ENCODE measurements at places on chromosomes 4 and X.

- DNase-seq = no peak
Observed at GRCh38 chrX:119003462-119003861, 29.0 kb downstream of the LONRF3 start.

DNA sequence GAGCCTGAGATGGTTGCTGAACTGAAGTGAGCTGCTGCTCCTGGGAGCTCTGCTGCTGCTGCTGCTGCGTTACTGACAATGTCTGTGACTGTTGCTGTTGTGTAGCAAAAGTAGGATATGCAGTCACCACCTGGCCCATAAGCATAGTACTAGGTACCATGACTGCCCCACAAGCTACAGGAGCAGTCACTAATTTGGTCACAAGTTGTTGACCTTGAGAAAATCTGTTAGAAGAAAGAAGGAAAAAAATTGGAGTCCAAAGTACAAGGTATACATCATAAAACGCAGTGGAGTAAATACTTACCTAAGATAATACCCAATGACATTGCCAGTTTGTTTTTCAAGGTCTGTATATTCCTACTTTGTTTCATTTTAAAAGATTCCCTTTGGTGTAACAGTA, 42.6 kb downstream of the TMEM165 start:
- no peak for DNase-seq

DNA sequence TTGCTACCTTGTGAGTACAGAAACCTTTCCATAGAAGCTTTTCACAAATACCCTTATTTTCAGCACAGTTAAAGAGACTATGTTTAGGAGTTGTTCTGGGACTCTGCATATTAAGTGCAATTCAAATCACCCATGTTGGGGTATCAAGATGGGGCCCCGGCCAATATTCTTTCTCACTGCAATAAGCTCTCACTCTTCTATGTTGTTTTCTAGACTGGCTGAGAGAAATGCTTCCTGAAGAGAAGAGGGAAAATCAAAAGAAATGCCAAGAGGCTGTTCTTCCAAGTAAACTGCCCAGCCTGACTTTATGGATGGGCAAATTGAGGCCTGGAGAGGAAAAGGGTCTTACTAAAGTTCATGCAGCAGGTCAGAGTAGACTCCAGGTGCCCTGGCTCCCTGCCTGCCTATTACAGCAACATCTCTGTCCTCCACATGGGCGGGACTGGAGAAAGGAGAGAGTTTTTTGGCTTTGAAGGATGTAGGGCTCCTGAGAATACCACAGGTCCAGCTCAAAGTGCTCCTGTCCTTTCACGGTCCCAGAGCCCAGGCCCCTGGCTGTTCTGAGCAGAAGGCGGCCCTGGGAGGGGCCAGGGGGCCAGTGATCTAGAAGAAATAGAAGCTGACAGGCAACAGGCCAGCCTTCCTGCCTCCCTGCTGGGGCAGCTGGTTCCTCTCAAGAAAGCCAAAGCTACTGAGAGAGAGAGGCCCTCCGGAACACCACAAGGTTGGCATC, 745 bp upstream of the IQSEC2 start:
- DNase-seq = no peak

DNA sequence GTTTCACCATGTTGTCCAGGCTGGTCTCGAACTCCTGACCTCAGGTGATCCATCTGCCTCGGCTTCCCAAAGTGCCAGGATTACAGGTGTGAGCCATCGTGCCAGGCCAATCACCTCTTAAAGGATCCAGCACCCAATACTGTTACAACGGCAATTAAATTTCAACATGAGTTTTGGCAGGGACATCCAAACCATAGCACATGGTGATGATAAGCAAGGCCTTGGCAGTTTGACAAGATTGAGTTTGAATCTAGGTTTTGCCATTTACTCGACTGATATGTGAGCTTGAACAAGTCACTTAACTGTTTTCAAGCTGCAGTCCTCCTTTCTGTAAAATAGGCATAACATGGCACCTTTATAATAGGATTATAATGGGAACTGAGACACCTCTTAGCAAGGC, 84.1 kb downstream of the GPR82 start:
- no peak for DNase-seq

DNA sequence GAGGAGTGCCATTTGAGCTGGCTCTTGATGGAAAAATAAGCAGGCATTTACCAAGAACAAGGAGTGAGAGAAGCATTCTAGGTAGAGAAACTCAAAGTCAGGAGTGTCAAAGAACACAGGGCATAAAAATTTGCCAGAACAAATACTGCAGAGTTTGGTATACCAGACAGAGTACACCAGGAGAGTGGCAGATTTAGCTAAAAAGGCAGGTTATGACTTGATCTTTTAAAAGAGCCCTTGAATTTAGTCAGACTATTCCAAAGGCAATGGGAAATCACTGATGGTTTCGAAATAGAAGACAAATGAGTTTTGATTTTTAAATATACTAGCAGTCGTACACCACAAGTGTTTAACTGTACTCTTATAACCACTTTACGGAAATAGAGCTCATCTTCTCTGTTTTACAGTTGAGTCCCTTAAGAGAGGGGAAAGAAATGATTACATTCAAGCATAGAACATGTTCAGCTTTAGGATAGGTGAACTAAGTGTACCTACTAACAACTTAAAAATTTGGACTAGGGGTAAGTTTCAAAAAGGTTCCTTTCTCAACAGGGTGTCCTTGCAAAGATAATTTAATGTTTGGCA, 10.2 kb downstream of the UBE2D3 start:
- DNase-seq = no peak

DNA sequence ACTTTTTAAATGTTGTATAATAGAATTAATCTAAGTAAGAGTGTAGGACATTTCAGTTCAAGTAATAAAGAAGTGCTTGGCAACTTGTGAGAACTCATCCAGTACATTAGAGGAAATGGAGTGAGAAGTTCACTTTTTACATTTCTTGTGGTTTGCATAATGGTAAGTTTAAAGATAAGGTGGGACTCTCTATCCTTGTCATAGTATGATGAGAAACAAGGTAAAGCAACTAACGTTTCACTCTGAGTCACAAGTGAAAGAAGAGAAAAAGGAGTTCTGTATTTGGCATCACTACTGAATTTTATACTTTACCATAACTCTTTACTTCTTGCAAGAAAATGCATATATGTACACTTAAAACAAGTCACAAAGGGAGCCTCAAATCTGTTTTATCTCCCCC, 219.4 kb downstream of the SLC4A4 start:
- DNase-seq = no peak

GRCh38 chr4:156751486-156751885, 220.1 kb downstream of the PDGFC start:
- DNase-seq = no peak

GRCh38 chrX:6645216-6645615, 110.3 kb upstream of the VCX3A start:
- no peak for DNase-seq

GRCh38 chrX:43166874-43167273, 388.9 kb upstream of the PPP1R2C start:
- DNase-seq = no peak

- DNase-seq = no peak
Observed at GRCh38 chrX:120446498-120446897, 22.6 kb downstream of the LAMP2 start.

DNA sequence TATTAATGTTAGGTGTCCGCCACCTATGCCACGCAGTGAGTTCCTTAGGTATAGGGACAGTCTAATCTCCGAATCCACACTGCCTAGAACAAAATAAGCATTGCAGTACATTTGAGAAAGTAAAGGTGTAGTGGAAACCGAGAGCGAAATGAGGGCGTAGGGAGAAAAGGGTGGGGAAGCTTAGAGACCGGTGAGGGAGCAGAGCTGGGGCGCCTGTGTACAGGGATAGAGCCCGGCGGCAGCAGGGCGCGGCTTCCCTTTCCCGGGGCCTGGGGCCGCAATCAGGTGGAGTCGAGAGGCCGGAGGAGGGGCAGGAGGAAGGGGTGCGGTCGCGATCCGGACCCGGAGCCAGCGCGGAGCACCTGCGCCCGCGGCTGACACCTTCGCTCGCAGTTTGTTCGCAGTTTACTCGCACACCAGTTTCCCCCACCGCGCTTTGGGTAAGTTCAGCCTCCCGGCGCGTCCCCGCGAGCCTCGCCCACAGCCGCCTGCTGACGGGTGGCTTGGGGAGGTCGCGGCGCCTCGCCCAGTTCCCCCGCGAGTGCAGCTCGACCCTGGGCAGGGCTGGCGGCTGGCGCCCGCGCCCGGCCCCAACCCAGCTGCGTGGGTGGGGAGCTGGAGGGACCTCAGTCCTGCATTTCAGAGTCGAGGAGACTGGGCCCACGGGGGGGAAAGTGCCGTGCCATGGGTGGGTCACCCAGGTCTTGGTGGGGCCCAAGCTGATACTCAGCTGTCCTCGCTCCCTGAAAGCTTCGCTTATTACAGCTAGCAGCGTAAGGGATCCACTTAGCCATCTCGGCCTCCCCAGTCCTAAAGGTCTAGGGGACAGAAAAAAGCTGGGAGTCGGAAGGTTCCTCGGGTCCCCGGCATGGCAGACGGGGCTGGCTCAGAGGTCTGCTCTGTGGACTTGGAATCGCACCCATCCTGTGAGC, at the start of gene ANXA3:
Gene ANXA3, plus strand, starts transcription at position 351 of the 932 bp plus-strand sequence. CDS start 2,704 bp downstream, outside the sequence.
- DNase-seq = peak; percentile 25

DNA sequence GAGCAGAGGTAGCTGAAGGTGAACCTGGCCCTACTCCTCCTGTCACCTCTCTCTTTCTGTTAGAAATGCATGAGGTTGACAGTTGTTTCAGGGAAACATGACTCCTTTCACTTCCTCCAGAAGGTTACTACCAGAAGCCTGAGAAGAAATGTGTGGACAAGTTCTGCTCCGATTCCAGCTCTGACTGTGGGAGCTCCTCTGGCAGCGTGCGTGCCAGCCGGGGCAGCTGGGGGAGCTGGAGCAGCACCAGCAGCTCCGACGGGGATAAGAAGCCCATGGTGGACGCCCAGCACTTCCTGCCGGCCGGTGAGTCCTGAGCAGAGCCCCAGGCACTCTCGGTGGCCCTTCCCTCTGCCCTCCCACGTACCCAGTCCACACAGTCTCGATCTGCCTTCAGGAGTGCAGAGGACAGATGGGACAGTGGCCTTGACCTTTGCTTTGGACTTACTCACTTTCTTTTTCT, 61.3 kb upstream of the TLR2 start:
- no peak for DNase-seq

DNA sequence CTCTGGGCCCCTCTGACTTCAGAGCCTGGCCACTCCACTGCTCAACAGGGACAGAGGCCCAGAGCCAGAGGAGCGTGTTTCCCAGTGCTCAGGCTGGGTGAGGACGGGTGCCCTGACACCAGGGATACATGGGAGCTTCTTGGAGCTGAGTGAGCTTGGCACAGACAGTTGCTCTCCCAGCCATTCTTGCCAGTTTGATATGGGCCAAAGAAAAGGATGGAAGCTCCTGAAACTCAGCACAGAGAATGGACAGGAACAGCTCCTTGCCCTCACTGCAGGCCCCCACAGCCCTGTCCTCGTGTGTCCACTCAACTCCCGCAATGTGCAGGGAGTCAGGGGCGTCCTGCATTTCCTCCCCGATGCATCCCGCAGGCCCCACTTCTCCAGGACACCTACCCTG, 38.8 kb downstream of the NSG1 start:
- no peak for DNase-seq

GRCh38 chr4:179836179-179837075, 2394.2 kb upstream of the AGA start:
- DNase-seq = no peak

- DNase-seq = no peak
Observed at GRCh38 chrX:47632666-47633065, 2.9 kb upstream of the CFP start.

- DNase-seq = peak; percentile 70
Observed at GRCh38 chr4:25993395-25994185, 79.6 kb downstream of the SMIM20 start.

GRCh38 chrX:17464194-17464593, 89.2 kb downstream of the NHS start:
- DNase-seq = no peak

DNA sequence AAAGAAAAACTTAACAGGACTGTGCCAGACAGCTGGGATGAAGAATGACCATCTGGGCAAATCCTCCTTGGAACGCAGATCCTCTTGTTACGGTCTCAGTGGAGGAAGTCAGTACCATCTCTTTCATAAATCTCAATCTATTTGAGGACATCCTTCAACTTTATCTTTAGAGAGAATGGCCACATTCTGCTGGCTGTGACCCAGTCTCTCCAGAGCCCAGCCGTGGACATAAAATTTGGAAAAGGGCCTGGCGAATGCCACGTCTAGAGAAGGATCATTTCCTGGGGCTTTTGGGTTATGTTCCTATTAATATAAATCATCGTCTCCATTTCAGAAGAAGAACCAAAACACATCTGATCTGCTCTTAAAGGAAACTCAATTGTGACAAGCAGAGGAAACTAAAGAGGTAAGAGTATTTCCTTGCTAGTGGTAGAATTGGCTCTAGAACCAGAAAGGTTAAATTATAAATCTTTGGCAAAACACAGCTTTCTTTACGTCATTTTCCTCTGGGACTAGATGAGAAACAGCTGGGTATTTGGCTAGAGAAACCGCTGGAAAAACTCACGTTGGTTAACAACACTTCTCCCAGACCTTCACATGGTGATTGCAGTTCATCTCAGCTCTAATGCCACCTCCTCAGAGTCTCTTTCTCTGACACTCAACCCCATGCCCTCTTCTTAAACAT, 164.7 kb downstream of the CHIC2 start:
- DNase-seq = no peak

DNA sequence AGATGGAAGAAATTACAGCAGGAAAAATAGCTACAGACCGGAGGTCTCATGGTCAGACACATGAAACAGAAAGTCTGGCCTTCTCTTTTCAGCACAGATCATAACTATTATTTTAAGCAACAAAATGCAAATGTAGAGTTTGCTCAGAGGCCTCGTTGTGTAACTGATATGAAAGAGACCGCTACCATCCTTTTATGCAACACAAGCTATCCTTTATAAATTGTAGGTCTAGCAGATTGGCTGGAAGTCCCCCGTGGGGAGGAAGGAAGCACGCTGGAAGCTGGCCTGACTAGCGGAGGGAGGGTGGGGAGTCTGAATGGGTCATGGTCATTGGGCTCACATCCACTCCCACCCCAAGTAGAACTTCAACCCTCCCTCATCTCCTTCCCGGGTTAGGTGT, 27.7 kb downstream of the DMP1 start:
- DNase-seq = peak; percentile 4

- DNase-seq = no peak
Observed at GRCh38 chrX:129347291-129347690, 176.0 kb downstream of the SMARCA1 start.

DNA sequence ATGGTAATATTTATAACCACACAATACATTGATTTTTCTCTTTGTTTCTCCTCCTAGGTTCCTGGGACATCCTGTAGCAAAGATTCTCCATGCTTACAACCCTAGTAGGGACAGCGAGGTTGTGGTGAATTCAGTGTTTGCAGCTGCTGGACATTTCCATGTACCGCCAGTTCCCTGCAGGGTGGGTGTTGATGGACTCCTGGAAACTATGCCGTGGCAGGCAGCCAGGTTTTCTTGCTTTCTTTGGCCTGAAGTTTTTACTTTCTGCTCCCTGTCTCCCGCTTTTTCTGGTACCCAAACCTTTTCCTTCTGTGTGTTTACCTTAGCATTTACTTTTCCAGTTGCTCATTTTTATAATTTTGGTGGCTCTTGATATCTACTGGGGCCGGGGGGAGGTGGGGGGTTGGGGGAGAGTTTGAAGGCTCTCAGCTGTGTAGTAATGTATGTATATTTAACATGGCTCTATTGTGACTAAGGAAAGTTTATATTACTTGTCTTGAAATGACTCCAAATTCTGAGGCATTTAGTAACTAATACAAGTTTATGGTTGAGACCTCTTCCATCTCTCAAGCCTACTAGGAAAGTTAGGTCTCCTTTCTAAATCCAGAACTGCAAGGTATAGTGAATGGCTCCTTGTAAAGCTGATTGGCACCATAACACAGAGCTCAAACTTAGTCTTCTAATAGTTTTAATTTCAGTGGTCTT, 89.7 kb downstream of the TMEM131L start:
- DNase-seq = no peak
